Natural killer cell treated with Interleukin-12 subunit alpha and Interleukin-12 subunit beta and Interleukin-15 and Interleukin-18, amount 100 ng/mL, for 72 hours (primary cell): ENCODE measurements at places on chromosomes 4 and X.

GRCh38 chrX:10404436-10404835, 215.9 kb downstream of the MID1 start:
- H3K4me1 ChIP-seq = no peaks in the 10 kb centered on the region
- no peaks in the 10 kb centered on the region for H3K36me3 ChIP-seq
- no peaks in the 10 kb centered on the region for H3K27me3 ChIP-seq
- H3K4me3 ChIP-seq = no peak overlapping the region
- DNase-seq = no peak
- H3K27ac ChIP-seq = no peak overlapping the region

DNA sequence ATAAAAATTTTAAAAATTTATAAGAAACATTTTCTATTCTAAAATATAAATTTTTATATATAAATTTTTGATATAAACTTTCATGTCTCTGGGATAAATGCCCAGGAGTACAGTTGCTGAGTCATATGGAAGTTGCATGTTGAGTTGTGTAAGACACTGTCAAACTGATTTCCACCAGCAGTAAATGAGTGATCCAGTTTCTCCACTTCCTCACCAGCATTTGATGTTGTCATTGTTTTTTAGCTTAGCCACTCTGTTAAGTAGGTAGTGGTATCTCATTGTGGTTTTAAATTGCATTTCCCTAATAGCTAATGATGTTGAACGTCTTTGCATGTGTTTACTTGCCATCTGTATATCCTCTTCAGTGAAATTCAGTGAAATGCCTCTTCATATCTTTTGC, 66.5 kb downstream of the MAMLD1 start:
- no peak overlapping the region for H3K4me3 ChIP-seq
- H3K36me3 ChIP-seq = no peaks in the 10 kb centered on the region
- peaks cover 22% of the 10 kb centered on the region for H3K27me3 ChIP-seq
- no peak overlapping the region for H3K27ac ChIP-seq

DNA sequence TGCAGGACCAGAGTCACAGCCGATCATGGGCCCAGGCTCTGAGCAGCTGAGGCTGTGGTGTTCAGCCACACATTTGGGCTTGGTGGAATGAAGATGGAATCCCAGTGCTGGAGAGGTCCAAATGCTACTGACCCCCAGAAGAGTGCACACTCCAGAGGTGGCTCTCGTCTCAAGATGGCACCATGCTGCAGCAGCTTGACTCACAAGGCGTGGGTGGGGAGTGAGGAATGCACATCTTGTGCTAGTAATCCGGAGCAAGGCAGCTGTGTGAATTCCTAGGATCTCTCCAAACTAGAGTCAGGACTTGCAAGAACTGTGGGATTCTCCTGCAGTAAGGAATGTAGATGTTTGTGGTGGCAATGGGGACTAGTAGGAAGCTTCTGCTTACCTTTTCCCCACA, 28.7 kb downstream of the RAB28 start:
- no peak overlapping the region for H3K4me3 ChIP-seq
- H3K36me3 ChIP-seq = peaks cover 23% of the 10 kb centered on the region
- no peaks in the 10 kb centered on the region for H3K27me3 ChIP-seq

- DNase-seq = no peak
- no peaks in the 10 kb centered on the region for H3K4me1 ChIP-seq
- H3K36me3 ChIP-seq = peaks cover 17% of the 10 kb centered on the region
- no peaks in the 10 kb centered on the region for H3K27me3 ChIP-seq
Observed at GRCh38 chr4:105050896-105051295, 95.8 kb upstream of the TET2 start.

- no peaks in the 10 kb centered on the region for H3K27me3 ChIP-seq
- H3K4me1 ChIP-seq = no peaks in the 10 kb centered on the region
- no peak overlapping the region for H3K27ac ChIP-seq
- no peak for DNase-seq
- peaks cover 3% of the 10 kb centered on the region for H3K36me3 ChIP-seq
Observed at GRCh38 chr4:61318431-61318830, 118.3 kb downstream of the ADGRL3 start.

- no peaks in the 10 kb centered on the region for H3K36me3 ChIP-seq
- H3K4me3 ChIP-seq = no peak overlapping the region
- no peak for DNase-seq
- peaks cover 24% of the 10 kb centered on the region for H3K27me3 ChIP-seq
- H3K4me1 ChIP-seq = no peaks in the 10 kb centered on the region
Observed at GRCh38 chr4:8694226-8694625, 101.7 kb downstream of the CPZ start.

DNA sequence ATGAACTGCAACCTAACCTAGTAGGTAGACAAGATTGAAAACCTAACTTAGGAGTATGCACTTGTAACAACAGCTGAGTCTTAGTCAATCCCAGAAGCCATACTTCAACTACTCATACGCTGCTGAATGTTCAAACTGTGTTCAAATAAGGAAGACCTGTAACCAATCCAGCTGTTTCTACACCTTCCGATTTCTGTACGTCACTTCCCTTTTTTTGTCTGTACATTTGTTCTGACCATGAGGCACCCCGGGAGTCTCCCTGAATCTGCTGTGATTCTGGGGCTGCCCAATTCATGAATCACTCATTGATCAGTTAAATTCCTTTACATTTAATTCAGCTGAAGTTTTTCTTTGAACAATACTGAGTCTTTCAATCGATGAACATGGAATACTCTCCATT, 89.5 kb downstream of the BMP3 start:
- no peaks in the 10 kb centered on the region for H3K36me3 ChIP-seq
- H3K4me3 ChIP-seq = no peak overlapping the region
- DNase-seq = no peak
- H3K4me1 ChIP-seq = no peaks in the 10 kb centered on the region
- no peak overlapping the region for H3K27ac ChIP-seq
- no peaks in the 10 kb centered on the region for H3K27me3 ChIP-seq

GRCh38 chr4:147923854-147924253, 192.0 kb downstream of the ARHGAP10 start:
- H3K36me3 ChIP-seq = no peaks in the 10 kb centered on the region
- H3K27me3 ChIP-seq = no peaks in the 10 kb centered on the region
- peak overlapping the region; percentile 0 for H3K4me3 ChIP-seq
- no peak for DNase-seq
- H3K27ac ChIP-seq = peak overlapping the region; percentile 28

DNA sequence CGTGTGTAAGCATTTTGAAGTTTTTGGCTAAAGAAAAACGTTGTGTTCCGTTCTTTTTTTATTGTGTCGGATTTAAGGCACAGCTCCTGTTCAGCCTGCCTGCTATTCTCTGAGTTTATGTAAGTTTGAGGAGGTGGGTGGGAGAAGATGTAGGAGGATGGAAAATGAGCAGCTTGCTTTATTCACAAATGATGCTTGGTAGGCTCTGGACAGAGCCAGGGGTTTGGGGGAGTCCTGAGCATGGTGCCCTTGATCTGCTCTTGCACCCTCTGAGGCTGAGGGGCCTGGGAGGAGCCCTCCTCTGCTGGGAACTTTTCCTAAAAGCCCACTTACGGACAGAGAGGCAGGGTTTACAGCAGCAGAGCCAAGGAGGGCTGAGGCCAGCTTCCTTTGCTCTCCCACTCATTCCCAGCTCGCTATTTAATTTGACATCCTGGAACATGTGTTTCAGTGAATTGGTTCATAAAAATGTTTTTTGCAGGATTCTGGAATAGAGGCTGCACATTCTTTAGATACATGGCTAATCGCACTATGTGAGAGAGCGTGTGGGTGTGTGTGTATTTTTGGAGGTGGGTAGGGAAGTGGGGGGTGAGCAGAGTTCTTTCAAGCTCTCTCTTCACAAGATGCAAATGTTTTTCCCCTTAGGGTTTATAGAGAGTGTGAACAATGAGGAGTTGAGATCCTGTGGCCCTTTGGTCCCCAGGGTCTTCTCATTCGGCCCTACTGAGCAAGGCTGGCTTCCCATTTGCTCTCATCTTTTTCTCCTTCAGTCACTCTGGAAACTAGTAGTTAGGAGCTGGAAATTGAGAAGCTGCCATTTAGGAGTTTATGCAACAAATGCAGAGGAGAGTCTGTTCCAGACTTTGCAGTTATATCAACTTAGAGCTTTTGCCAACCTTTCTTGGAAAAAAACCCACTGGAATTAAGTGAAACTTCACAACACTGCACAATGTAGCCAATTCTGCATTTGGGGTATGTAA, 32.1 kb downstream of the TMEM131L start:
- H3K4me1 ChIP-seq = peaks cover 74% of the 10 kb centered on the region
- H3K36me3 ChIP-seq = no peaks in the 10 kb centered on the region
- peak; percentile 49 for DNase-seq
- no peak overlapping the region for H3K4me3 ChIP-seq
- H3K27ac ChIP-seq = peak overlapping the region; percentile 17
- no peaks in the 10 kb centered on the region for H3K27me3 ChIP-seq

GRCh38 chr4:104493081-104493831, 1.4 kb downstream of the CXXC4 start:
- H3K27ac ChIP-seq = no peak overlapping the region
- no peak for DNase-seq
- peaks cover 41% of the 10 kb centered on the region for H3K4me1 ChIP-seq

DNA sequence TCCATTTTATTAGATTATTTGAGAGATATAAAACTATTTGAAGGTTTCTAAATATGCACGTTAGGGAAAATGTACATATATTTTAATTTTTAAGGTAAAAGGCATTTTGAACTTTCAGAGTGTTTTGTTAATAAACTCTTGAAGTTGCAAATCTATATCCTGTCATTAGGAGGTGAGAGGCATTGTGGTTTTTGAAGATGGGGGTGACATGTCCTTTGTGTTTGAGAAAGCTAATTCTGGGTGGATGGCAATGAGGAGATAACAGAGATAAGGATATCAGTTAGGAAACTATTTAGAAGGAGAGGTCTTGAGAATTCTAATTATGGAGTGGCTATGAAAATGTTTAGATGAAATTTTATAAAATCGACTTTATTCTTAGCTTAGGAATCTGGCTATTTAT, 6.1 kb downstream of the STIM2 start:
- H3K4me3 ChIP-seq = peak overlapping the region; percentile 78
- DNase-seq = no peak
- peaks cover 79% of the 10 kb centered on the region for H3K4me1 ChIP-seq
- peaks cover 4% of the 10 kb centered on the region for H3K36me3 ChIP-seq
- peak overlapping the region; percentile 9 for H3K27ac ChIP-seq
- H3K27me3 ChIP-seq = no peaks in the 10 kb centered on the region

- H3K27me3 ChIP-seq = no peaks in the 10 kb centered on the region
- no peak for DNase-seq
- no peak overlapping the region for H3K27ac ChIP-seq
- H3K4me1 ChIP-seq = no peaks in the 10 kb centered on the region
Observed at GRCh38 chr4:166432842-166433241, 559.8 kb downstream of the TLL1 start.

- no peak overlapping the region for H3K27ac ChIP-seq
- no peak overlapping the region for H3K4me3 ChIP-seq
- no peaks in the 10 kb centered on the region for H3K4me1 ChIP-seq
- DNase-seq = no peak
- H3K27me3 ChIP-seq = no peaks in the 10 kb centered on the region
Observed at GRCh38 chr4:91829531-91829930, 474.2 kb upstream of the GRID2 start.

- no peak overlapping the region for H3K27ac ChIP-seq
- no peaks in the 10 kb centered on the region for H3K36me3 ChIP-seq
Observed at GRCh38 chr4:154120690-154121345, 331.9 kb upstream of the SFRP2 start.

DNA sequence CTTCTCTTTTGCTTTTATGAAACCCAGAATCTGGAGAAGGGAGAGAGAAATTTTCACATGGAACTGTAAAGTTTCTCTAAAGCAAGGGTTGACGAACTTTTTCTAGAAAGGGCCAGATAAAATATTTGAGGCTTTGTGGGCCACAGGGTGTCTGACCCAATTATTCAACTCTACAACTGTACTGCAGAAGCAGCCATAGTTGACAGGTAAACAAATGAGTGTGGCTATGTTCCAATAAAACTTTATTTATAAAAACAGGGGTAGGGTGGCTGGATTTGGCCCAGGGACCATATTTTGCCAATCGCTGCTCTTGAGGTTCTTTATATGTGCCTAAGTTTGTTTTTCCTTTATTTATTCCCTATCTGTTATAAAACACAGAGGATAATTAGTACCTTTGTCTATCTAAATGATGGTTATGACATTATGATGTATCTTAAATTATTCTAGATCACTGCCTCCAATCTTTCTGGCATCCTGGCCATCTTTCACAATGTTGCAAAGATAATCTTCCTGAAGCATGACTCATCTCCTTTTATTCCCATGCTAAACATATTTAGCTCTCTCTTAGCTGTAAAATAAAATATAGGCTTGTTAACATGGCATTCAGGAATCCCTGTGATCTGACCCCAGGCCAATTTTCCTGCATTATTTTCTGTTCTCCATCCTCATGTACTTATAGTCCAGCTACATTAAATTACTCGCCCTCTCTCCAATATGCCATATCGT, 106.8 kb upstream of the CBLL2 start:
- peaks cover 14% of the 10 kb centered on the region for H3K27me3 ChIP-seq
- H3K4me1 ChIP-seq = no peaks in the 10 kb centered on the region
- DNase-seq = no peak
- no peaks in the 10 kb centered on the region for H3K36me3 ChIP-seq

- H3K36me3 ChIP-seq = peaks cover 6% of the 10 kb centered on the region
- H3K4me3 ChIP-seq = no peak overlapping the region
- H3K27me3 ChIP-seq = no peaks in the 10 kb centered on the region
- no peaks in the 10 kb centered on the region for H3K4me1 ChIP-seq
- H3K27ac ChIP-seq = no peak overlapping the region
Observed at GRCh38 chr4:21320034-21320433, 619.8 kb downstream of the PACRGL start.

DNA sequence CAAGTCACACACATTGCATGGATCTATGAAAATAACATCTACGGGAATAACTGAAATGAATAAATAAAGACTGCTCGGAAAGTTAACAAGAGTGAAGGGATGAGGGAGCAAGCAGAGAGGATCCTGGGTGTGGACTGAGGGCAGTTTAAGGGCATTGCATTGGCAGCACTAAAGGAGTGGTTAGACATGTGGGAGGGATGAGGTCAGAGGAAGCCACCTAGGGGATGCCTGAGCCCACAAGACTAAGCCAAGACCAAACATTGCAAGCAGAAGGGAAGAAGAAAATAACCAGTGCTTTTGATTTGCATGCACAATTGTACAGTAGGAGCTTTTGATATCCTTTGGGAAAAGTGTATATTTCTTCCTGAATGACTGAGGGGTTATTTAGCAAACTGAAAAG, 106.1 kb downstream of the MSL3 start:
- H3K27ac ChIP-seq = no peak overlapping the region
- H3K4me3 ChIP-seq = no peak overlapping the region
- H3K4me1 ChIP-seq = no peaks in the 10 kb centered on the region
- no peak for DNase-seq
- peaks cover 5% of the 10 kb centered on the region for H3K27me3 ChIP-seq

DNA sequence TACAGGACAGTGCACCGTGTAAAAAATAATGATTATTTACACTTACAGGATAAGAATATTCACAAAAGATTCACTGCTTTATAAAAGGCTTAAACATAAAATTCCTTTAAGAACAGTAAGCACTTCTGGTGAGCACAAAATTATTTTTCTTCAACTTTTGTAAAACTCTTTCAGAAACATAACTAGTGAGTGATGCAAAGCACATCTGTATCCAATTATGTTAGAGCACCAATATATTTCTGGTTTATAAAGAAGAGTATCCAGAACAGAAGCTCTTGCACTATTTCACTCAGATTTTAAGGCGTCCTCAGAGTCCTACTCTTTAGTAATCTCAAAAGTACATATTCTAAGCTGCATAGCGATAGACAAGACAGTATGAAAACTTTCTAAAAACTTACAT, 276.0 kb downstream of the C4orf33 start:
- no peaks in the 10 kb centered on the region for H3K36me3 ChIP-seq
- no peak overlapping the region for H3K4me3 ChIP-seq
- no peak for DNase-seq
- H3K27ac ChIP-seq = no peak overlapping the region

GRCh38 chrX:96181605-96182004, 503.0 kb upstream of the DIAPH2 start:
- no peak overlapping the region for H3K27ac ChIP-seq
- no peak for DNase-seq
- H3K36me3 ChIP-seq = peaks cover 3% of the 10 kb centered on the region
- no peaks in the 10 kb centered on the region for H3K4me1 ChIP-seq
- no peaks in the 10 kb centered on the region for H3K27me3 ChIP-seq
